Activated CD4-positive, CD25-positive, alpha-beta regulatory T cell treated with anti-CD3 and anti-CD28 coated beads, Interleukin-2, amount 50 U/mL, for 72 hours (primary cell): ENCODE measurements at places on chromosomes 3 and 15.

DNA sequence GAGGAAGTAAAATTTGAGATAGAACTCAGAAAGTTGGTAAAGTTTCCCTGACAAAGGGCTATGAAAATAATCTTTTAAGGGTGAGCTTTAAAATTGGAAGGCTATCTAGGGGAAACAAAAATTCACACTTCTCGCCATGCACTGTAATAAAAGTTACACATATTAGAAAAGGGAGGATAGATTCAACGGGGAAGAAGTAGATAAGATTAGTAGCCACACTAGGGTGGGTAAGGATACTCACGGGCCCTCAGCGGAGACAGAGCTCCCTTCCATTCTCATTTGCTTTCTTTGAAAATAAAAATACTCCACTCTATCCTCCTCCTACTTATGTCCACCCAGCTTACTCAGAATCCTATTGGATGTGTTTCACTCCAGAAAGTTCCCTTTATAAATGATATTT lies 691.3 kb upstream of the NR2F2 start:
- no peak for DNase-seq

DNA sequence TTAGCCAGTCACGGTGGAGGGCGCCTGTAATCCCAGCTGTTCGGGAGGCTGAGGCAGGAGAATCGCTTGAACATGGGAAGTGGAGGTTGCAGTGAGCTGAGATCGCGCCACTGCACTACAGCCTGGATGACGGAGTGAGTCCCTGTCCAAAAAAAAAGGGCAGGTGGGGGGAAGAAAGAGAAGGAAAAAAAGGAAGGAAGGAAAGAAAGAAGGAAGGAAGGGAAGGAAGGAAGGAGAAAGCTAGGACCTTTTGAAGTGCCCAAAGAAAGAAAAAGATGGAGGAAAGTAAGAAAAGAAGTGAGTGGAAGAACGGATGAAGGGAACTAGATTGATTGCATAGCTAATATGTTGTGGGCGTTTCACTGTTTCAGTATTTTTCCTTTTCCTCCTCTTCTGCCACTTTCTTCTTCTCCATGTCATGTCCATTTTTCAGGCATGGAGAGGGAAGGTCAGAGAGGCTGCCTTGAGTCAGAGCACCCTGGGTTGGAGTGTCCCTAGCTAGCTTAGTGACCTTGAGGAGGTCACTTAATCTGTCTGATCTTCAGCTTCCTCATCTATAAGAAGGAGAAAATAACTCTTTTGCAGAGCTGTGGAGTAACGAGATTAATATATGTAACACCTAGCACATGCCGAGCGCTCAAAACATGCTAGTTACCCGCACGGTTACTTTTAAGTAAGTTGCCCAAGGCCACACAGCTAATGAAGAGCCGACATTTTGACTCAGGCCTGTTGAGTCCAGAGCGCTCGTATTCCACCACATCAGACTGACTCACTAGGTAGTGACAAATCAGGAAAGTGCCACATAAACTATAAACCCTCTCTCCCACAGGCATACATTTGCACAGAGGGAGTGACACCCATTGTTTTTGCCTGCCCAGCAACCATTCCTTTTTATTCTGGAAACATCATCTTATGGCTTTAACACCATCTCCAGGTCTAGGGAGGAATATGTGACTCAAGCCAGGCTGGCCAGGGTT lies 42.2 kb downstream of the BHLHE40 start:
- DNase-seq = no peak

DNA sequence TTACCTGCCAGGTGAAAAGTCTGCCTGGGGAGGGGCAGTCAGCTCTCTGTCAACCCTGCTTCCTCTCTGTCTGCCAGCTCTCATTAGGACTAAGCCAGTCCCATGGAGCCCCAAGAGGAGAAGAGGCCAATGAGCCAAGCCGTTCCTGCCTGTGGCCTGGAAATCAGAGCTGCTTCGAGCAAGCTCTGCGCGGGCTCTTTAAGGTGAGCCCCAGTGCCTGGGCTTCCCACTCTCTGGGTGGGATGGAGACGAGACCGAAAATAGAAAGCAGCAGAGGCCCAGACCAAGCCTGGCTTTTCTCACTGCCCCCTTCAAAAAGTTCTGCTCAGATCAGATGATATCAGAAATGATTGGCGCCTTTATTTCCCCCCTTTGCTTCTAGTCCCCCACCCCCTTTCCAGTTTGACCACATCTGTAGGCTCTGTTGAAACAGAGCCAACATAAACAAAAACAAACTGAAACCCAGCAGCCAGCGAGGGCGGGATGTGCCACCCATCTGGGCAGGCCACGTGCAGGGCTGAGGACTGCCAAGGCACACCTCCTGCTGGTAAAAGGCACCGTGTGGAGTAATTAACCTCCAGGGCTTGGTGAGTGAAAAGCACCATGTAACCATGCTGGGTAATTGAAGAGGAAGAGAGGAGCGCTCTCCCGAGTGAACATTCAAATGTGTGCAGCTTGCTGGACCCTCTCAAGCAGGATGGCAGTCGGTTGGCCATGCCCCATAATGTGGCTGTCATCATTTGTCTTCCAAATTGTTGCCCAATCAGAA lies 471.0 kb upstream of the PROK2 start:
- peak; percentile 34 for DNase-seq

- no peak for DNase-seq
Observed at GRCh38 chr3:119681279-119681678, 4.1 kb upstream of the COX17 start.

- DNase-seq = no peak
Observed at GRCh38 chr15:42253300-42253699, 19.7 kb upstream of the GANC start.

GRCh38 chr3:87375231-87375682 lies 98.9 kb upstream of the POU1F1 start:
- DNase-seq = no peak

DNA sequence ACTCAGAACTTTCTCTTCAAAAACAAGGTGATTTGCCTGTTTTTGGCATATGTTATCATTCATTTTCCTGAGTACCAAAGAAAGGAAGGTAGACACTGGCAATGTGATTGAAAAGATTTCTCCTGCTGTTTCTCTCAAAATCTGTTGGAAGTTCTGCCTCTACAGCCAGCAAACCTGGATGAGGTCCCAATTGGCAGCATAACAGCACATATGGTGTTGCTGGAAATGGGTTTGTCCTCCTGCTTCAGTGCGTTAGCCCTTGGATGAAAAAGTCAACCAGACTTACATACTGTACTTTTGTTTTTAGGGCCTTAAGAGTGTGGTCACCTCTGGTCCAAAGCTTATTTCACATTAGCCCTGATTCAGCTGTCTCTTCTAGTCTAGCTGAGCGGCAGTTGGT lies 237.6 kb upstream of the MME start:
- DNase-seq = no peak

DNA sequence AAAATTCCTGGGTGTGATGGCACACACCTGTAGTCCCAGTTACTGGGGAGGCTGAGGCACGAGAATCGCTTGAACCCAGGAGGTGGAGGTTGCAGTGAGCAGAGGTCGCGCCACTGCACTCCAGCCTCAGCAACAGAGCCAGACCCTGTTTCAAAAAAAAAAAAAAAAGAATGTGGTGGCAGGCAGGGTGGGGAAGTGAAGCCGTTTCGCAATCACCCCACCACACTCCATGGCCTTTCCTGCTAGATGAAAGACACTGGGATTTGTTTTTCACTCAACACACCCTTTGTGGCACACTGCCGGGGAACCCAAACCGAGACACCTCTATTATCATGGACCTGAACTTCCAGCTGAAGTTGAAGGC lies 172.4 kb upstream of the IQSEC1 start:
- no peak for DNase-seq

DNA sequence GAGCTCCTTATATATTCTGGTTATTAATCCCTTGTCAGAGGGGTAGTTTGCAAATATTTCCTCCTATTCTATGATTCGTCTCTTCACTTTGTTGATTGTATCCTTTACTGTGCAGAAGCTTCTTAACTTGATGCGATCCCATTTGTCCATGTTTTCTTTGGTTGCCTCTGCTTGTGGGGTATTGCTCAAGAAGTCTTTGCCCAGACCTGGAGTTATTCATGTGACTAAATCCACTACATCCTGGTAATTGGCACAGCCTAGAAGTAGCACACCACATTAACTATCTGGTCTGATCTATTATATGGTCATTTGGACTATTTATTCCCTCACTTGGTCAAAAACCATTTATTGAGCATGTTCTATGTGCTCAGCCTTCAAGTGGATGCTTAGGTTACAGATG lies 164.8 kb upstream of the ATP11B start:
- no peak for DNase-seq

DNA sequence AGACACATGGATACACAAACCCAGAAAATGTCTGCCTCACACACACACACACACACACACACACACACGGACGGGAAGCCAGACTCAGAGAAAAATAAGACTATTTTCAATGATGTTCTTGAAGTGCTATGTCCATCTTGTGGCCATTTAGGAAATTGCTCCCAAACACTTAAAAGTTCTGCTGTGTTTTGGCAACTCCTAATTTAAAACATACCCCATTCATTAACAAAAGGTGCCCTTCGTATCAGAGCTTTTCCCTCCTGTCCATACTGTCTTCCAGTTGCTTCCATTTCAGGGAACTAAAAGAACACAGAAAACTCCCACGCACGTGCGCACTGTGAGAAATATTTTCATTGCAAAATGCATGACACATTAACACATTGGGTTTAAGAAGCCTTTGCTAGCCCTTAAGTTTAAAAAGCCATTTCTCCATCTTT lies 44.6 kb downstream of the SLC12A1 start:
- DNase-seq = no peak

- DNase-seq = no peak
Observed at GRCh38 chr3:851098-851790, 241.6 kb upstream of the CNTN6 start.

DNA sequence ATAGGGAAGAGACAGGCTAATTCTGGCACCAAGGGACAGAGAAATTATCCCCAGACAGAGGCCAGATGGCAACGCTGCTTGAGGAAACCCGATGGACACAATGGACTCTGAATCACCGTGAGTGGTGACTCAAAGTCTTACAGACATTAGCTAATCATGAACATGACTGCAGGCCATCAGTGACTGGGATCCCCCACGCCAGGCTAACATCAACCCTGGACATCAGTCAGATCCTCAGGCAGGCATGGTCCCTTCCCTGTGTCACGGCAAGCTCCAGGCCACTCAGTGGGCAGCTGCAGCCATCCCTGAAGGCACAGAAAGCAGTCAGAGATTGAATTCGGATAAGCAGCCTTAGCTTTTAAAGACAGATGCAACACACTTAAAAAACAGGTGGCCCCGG lies 23.8 kb upstream of the OXTR start:
- no peak for DNase-seq
